ENCODE measurements at places on chromosomes 6 and 20. TPM values are rescaled to one million over a fixed set of nuclear protein-coding genes. Genes with fewer than 3 reads are reported as not detected.

Gene LGSN
- 0.97 TPM for polyA plus RNA-seq

DNA sequence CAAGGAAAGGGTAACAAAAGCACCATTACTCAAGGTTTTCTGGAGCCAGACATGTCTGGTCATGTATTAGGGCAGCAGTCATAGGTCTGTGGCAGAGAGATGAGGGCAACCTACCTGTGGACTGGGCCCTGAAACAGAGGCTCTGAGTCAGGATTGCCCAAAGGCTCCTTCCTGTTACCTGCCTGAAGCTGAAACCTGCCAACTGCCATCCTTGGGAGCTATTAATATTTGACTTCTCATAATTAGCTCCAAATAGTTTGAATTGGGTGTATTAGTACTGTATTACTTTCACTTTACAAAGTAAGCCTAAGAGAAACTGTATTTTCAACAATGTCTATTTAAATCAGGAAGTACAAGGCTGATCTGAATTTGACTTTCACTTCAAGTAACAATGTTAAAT is 72.0 kb upstream of the TBX18 start:
- no peak for DNase-seq

DNA sequence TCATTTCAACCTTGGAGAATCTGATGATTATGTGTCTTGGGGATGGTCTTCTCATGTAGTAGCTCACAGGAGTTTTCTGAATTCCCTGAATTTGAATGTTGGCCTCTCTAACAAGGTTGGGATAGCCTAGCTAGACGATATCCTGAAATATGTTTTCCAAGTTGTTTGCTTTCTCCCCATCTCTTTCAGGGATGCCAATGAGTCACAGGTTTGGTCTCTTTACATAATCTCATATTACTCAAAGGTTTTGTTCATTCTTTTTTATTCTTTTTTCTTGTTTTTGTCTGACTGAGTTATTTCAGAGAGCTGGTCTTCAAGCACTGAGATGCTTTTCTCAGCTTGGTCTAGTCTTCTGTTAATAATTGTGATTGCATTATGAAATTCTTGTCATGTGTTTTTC is 42.7 kb upstream of the COL9A1 start:
- DNase-seq, result no peak

Gene RAB23
- 42.9 TPM for polyA plus RNA-seq

Gene ECHDC1
- 89.2 TPM for polyA plus RNA-seq

GRCh38 chr6:130296854-130297253 is 69.0 kb upstream of the TMEM200A start:
- no peak for DNase-seq
